ENCODE measurements at places on chromosomes 4 and X.

DNA sequence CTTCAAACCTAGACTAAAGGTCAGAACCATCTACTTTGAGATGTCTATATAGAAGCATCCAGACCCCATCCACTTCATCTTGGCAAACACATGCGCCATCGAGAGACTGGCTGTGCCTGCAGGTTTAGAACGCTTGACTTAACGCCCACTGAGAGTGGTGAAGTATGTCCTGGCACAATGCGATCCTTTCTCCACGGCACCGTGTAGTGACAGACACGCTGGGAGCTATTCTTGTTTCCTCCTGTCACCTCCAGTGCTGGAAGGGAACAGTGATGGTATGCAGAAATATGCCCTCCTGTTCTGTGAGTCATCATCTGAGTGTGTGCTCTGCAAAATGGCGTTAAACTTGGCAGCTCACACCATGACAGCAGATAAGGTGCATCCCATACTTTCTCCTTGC, 330.2 kb downstream of the NLGN4X start:
- no peak for DNase-seq

- DNase-seq = no peak
Observed at GRCh38 chrX:14220386-14220944, 190.8 kb upstream of the GEMIN8 start.

DNA sequence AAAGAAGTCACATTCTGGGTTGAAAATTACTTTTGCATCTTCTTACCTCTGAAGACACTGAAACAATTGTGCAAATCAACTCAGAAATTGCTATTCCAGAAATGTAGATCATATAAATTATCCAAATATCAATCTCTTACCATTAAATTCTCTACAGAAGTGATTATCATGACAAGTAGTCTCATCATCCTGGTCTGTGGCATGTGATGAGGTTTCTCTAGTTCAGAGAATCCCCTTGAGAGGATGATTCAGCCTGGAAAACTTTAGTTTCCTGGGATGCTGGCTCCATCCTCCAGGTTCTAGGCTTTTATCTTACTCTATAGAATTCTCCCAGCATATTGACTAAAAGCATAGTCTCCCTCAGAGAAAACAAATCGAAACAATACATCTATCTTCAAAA, 76.2 kb upstream of the S100G start:
- DNase-seq = no peak

GRCh38 chr4:48341776-48342605, 662 bp downstream of the SLAIN2 start:
- peak; percentile 2 for DNase-seq

DNA sequence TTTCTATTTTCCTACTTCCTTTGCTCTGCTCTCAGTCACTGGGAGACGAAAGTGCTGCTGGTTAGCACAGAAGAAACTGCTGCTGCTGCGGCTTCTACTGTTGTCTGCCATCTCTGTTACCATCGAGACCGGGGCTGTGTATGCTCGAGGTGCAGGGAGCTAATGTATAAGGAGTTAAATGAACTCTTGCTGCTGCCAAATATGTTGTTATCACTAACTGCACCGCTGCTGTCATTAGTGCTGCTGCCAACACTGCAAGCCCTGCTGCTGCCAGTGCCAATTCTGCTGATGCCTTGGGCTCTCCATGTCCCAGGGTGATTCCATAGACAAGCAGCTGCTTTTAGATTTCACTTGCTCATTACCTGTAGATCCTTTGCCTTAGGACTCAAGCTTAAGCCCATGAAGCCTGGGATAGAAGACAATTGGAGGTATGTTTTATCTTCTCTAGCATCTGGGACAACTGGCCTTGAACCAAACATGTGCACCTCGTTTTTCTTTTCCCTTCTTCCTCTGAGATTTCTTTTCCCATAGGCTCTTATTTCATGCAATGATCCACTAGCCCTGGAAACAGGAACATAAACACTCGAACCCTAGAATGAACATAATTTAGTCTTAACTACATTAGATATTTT, 107.8 kb downstream of the CCSER1 start:
- DNase-seq = no peak

DNA sequence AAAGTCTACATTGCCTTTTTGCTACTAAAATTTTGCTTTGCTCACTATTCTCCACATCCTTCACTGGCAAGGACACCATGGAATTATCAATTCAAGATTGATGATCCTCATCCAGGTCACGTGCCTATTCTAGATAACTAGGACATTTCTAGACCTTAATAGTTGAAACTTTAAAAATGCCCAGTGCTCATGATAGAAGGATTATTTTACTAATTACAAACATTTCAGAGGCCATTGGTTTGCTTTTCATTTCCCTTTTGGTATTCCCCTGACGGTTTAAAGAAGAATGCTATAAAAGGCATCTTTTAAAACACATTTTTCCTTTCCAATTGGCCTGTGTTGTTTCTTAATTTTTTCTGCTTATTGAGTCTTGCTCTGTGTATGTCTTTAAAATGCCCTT, 249.4 kb downstream of the NDST4 start:
- no peak for DNase-seq

DNA sequence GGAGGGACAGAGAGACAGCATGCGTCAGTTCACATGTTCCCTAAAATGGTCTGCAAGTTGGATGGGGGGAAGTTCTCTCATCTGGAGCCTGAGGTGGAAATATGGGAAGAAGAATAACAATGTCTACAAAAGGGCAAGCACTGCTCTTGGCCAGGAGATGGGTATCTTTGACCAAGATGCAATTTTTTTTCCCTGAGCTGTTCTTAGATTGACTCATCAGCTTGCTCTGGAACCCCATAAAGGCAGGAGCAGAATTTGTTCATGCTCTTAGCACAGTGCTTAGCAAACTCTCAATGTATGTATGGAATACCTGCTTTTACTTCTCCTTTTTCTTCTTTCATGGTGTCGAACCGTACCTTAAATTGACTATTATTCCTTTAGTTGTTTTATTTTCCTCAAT, 90.5 kb upstream of the ZNF827 start:
- DNase-seq = no peak

DNA sequence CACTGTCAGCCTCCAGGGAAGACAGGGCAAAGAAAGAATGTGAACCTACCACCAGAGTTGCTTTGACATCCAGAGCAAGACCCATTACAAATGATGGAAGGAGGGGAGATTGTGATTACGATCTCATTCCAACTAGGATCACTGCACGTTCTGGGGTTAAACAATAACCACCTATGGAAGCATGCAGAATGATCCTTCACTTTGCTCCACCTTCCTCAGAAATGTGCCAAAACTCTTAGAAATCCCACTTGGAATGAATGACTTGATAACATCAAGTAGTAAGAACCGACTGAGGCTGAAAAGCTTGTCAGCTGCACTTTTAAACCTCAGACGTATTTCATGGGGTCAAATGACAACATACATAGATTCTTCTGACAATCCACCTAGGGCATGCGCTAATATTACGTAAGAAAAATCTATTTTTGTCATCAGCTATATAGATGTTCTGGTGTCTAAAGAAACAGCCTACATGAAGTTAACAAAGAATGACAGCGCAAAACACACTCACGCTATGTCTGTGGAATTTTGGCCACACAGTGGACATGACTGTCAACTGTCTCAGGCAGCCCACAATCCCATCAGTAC, 3.5 kb upstream of the STS start:
- no peak for DNase-seq

DNA sequence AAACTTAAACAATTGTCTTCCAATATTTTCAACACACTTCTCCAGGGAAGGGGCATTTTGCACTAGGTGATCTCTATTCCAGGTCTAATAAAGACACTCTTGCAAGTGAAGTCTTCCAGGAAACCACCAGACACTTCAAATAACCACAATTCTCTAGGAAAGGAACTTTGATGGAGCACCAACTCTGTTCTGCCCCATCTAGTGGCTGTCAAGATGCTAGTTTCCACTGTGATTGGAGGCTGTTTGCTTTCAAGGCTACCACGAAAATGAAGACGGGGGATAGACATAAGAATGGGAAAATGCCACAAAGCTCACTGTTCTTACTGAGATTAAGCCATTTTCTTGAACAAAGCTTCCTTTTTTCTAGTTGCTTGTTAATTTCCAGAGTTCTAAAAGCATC, 100.6 kb upstream of the F9 start:
- no peak for DNase-seq

DNA sequence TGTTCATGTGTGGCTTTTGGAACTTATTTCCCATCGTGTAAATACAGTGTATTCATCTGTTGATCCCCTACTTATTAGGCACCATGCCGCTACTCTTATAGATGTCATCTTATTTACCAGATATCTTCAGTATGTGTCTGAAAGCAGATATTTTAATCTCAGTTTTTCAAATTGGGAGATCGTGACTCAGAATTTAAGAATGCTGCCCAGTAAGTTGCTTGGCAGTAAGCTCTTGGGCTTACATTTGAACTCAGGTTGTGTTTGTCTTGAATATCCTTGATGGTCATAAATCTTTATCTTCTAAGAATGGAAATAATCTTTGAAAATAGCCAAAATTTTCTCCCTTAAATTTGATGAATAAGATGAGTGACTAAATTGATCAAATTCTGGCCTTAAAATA, 45.9 kb upstream of the RPA4 start:
- no peak for DNase-seq

GRCh38 chr4:132498215-132498614, 650.9 kb upstream of the PCDH10 start:
- DNase-seq = no peak

- no peak for DNase-seq
Observed at GRCh38 chr4:150896497-150896896, 118.6 kb downstream of the LRBA start.

DNA sequence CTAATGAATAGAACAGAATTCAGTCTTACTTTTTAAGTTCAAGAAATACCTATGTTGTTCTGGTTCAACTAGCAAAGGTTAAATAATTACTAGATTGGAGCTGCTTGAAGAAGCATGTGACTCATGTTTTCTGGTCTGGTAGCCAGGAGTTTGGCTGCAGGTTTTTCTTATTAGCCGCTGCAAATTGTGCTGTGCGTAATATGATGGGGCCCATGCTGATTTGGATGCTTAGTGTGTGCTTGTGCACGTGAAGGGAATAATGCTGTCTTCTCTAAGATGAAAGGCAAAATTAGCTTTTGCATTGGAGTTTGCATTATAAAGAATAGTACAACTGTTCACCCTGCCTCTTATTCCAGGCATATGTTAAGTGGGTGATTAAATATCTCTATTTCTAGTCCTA, 219.6 kb downstream of the SNCA start:
- no peak for DNase-seq

DNA sequence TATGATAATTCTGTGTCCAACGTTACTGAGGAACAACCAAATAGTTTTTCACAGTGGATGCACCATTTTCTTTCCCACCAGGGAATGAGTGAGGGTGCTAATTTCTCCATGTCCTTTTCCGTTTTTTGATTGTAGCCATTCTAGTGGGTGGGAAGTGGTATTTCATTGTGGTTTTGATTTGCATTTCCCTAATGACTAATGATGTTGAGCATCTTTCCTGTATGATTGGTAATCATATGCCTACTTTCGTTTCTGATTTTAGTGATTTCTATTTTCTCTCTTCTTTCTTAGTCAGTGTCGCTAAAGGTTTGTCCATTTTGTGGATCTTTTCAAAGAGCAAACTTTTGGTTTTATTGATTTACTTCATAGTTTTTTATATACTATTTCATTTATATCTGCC, 32.1 kb upstream of the TEX13D start:
- DNase-seq = no peak

DNA sequence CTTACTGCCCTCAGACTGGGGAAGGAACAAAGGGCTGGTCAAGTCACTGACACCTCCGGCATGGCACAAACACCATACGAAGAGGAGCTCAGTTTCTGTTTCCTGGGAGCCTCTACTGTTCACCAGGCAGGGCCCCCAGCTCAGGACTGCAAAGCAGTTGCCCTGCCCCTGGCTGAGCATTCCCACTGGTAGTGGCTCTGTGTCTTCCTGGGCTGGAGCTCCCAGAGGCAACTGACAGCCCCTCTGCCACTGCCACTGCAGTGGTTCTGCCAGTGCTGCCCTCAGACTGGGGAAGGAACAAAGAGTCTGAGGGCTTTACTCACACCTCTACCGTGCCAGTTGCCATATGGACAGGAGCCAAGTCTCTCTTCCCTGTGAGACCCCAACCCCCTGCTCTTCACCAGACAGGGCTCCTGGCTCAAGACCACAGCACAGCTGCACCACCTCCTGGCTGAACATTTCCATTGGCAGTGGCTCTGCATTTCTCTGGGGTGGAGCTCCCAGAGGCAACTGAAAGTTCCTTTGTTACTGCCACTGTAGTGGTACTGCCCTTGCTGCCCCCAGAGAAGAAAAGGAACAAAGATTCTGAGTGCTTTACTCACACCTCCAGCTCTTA, 67.9 kb downstream of the SMARCA5 start:
- DNase-seq = no peak

GRCh38 chr4:36283912-36284465, 2.6 kb downstream of the DTHD1 start:
- DNase-seq = no peak

DNA sequence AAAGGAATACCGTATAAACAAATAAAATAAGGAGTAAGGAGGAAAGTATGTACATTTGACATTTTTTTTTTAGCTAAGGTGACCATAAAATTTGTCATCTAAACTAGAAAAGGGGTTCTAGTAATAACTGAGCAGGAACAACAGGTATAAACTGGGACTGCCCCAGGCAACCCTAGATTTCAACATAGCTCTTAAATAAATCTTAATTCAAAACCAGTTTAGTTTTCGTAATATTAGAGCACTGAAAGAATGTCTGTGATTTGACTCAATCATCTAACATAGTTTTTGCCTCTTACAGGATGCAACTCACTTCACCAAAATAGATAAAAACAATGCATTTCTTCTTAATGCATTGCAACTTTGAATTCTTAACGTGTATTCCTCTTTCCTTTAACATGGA, 257.7 kb downstream of the ADAMTS3 start:
- DNase-seq = no peak

DNA sequence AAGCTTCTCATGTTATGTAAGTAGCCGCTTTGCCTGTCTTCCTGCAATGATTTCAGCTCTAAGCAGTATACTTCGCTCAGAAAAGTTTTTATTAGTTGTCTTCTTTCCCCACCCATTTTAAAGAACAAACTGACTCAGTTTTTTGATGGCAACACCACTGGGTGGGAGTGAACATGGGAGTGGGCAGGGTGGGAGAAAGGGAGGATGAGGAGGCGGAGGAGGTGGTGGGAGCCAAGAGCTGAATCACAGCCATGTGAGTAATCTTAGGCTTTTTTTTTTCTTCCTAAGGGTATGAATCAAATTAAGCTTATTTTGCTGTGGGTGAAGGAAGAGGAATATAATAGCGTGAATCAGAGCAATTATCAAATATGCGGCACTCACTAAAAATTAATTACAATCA, 574.3 kb upstream of the DIPK2B start:
- no peak for DNase-seq

DNA sequence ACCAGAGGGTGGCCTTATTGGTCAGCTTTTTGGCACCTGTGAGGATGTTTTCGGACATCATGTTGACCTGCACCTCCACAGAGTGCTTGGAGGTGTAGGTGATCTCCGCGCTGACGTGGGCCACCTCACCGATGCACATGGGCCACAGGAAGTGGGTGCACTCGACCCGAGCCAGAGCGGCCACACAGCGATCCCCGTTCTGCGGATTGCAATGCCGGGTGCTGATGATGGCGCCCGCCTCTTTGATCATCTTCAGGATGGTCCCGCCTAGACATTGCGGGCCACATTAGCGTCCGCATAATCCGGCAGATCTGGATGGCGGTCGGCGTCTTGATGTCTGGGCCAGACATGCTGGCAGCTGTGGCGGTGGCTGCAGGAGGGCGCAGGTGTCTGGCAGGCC, 12.9 kb upstream of the N4BP2 start:
- DNase-seq = no peak

GRCh38 chr4:114734594-114734993, 136.0 kb downstream of the UGT8 start:
- no peak for DNase-seq

- DNase-seq = no peak
Observed at GRCh38 chrX:23435575-23435974, 100.9 kb downstream of the PTCHD1 start.

All from stimulated activated CD8-positive, alpha-beta memory T cell treated with anti-CD3 and anti-CD28 coated beads, Interleukin-4, amount 100 ng/mL, for 1 hour (primary cell).